Progenitor cell of endocrine pancreas (in vitro differentiated cells): ENCODE measurements at places on chromosomes 3 and 15.

DNA sequence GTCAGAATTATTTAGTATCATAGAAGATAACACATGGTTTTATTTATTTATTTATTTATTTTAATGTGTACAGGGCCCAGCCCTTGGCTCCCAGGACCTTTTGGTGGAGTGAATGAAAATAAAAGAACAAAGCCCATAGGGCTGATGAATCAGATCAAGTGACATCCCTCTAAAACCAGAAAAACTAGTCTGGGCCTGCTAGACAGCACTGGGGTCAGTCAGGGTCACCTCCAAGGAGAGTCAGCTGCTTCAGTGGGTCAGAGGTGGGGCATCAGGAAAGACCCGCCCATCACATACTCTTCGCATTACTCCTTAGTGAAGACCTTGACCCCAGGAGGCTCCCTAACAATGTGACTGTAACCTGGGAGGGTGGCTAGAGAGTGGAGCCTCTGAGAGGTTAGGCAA lies 12.8 kb downstream of the PPCDC start:
- no peak for DNase-seq

GRCh38 chr3:150202711-150203110 lies 205.4 kb upstream of the TSC22D2 start:
- no peak for DNase-seq

DNA sequence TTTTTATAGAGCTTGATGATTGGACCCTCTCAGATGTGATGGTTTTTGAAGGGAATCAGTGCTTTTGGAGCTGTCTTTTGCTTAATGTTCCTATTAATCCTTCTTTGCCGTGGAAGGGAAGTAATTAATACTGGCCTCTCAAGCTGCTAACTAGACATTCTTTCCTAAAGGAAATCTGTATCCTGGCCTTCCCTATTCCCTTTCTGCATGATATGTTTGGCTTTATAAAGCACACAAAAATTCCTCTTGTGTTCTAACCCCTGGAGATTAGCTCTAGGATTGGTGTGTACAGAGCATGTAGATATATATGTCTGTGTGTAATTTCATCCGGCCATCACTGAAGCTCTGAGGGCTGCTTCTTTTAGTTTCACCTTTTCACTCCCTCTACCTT lies 6.9 kb downstream of the ATXN7 start:
- no peak for DNase-seq

- DNase-seq: no peak
Observed at GRCh38 chr3:31926543-31926942, 54.5 kb downstream of the OSBPL10 start.

DNA sequence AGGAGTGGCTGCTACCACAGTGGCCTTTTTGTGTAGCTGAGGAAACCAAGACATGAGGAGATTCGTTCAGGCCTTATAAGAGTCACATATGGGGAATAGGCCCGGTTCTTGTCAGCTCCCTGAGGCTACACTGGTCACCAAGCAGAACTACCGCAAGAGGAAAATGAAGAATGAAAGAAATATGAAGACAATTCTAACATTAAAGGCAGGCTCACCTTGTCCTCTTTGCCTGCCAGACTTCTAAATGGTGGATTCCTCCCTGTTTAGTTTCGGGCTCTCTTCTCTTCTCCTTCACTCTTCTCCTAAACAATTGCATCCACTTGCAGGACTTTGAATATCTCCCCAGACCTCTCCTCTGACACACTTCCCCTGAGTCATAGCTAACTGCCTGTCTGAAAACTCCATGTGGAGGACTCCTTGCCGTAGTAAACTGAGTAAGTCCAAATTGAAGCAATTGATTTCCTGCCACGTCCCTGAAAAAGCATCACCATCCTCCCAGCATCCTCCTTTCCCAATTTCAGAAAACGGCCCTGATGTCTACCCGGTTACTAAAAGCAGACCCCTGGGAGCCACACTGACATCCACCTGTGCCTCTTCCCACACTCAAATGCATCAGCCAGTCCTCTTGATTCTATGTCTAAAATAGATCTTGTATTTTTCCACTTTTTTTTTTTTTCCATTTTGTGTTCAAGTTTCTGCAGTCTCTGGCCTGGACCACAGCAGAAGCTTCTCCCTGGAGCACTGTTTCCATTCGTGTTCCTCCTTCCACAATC lies 30.3 kb upstream of the VEPH1 start:
- no peak for DNase-seq

GRCh38 chr15:41839781-41840491 lies 1.3 kb downstream of the PLA2G4B start:
- DNase-seq: no peak

- no peak for DNase-seq
Observed at GRCh38 chr3:105030211-105030610, 336.5 kb upstream of the ALCAM start.

- no peak for DNase-seq
Observed at GRCh38 chr15:33584797-33585196, 274.0 kb downstream of the RYR3 start.

DNA sequence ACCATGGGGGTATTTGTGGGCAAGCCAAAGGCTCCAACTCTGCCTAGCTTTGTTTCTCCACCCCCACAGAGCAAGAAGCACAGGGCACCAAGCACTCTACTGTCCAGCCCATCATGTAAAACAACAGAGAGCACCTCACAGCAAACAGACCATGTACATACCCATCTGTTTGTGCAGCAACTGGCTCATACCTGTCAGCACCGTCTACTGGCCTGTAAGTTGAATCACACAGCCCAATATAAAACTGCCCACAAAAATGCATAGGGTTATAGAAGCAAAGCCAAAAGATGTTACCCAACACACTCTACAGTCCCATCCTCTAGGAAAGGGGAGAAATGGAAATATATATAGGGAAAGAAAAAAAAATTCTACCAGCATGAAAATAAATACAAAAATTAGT lies 139.7 kb upstream of the CPNE4 start:
- DNase-seq: no peak
